ENCODE measurements at places on chromosomes 12 and 14.

GRCh38 chr12:24902511-24903328 lies 46.2 kb downstream of the BCAT1 start:
- no peak for DNase-seq

DNA sequence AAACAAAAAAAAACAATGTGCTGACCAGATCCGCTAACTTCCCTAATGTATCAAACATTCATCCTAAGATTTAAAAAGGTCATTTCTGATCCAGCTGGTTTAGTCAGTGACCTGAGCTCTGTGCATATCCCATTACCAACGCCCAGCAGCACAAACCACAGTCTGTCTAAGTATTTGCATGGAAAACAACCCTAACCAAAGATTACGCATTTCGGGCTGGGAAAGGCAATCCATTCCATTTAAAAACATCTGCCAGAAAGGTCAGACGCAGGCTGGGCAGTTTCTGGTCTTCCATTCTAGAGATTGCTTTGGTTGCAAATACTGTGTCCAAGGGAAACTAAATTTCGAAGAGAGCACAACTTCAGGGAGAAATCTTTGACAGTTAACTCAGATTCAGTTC lies 234.9 kb downstream of the FLRT2 start:
- DNase-seq = no peak

- no peak for DNase-seq
Measured at GRCh38 chr12:46210873-46211439, 57.9 kb downstream of the SLC38A1 start.

GRCh38 chr12:27297566-27297965 lies 35.1 kb upstream of the BMAL2 start:
- no peak for DNase-seq

Measured in Calu3 (cell line).